ENCODE measurements at places on chromosomes 12 and 14.

DNA sequence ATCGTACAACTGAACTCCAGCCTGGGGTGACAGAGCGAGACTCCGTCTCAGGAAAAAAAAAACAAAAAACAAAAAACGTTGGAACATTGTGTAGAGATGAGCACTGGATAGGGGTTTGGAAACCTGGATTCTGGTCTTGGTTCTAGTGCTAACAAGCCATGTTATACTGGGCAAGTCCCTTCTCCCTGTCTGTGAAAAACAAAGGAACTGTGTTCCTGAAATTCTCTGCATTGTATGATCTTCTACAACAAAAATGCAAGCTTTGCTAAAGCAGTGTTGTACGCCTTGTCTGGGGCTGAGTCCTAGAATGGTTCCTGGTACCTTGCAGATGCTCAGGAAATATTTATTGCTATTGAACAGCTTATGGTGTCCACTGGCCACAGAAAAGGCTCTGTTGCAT lies 13.4 kb downstream of the GPRC5D start:
- DNase-seq, result no peak

DNA sequence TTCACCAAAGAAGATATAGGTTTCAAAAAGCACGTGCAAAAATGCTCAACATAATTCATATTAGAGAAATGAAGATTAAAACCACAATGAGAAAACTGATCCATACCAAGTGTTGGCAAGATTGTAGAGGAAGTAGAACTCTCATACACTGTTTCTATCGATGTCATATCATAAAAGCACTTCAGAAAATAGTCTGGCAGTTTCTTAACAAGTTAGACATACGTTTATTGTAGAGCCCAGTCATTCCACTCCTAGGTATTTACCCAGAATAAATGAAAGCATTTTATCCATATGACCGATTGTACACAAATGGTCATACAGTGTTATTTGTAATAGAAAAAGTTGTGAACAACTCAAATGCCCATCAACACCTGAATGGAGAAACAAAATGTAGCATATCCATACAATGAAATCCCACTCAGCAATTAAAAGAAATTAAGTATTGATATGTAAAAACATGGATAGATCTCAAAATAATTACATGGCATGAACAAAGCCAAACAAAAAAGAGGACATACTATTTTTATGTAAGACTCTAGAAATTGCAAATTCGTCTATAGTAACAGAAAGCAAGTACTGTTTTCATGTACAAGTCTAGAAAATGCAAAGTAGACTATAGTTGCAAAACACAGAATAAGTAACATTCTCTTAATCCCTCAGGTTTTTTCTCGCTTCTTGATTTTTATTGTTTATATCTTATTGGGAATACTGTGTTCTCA lies 41.0 kb downstream of the USP15 start:
- DNase-seq, result no peak

GRCh38 chr12:124881123-124881522 lies 17.5 kb upstream of the SCARB1 start:
- DNase-seq, result no peak

- DNase-seq, result no peak
These were observed 57.4 kb downstream of the GLT1D1 start for GRCh38 chr12:128910629-128911028.

DNA sequence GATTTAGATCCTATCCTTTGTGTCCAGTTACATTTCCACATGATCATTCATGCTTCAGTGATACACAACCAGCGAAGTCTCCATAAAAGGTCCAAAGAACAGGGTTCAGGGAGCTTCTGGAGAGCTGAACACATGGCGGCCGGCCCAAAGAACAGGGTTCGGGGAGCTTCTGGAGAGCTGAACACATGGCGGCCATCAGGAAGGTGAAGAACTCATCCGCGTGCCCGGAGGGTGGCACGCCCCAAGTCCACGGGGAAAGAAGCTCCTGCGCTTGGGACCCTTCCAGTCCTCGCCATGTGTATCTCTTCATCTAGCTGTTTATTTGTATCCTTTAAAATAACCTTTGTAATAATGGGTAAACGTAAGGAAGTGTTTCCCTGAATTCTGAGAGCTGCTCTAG lies 91.9 kb upstream of the FLRT2 start:
- DNase-seq, result no peak

Measured in hypothalamus (tissue), 51 donors.